ENCODE measurements at places on chromosomes 3 and 15. TPM values are rescaled to one million over a fixed set of nuclear protein-coding genes. Genes with fewer than 3 reads are reported as not detected.

SYNPR gene
- 0.24 TPM for total RNA-seq

OR5K2 gene
- total RNA-seq, result not detected

ZNF774 gene
- total RNA-seq, result 0.55 TPM

C3orf85 gene
- not detected for total RNA-seq
